Neural progenitor cell (in vitro differentiated cells): ENCODE measurements at places on chromosomes 5 and 9. TPM values are rescaled to one million over a fixed set of nuclear protein-coding genes. Genes with fewer than 3 reads are reported as not detected.

DNA sequence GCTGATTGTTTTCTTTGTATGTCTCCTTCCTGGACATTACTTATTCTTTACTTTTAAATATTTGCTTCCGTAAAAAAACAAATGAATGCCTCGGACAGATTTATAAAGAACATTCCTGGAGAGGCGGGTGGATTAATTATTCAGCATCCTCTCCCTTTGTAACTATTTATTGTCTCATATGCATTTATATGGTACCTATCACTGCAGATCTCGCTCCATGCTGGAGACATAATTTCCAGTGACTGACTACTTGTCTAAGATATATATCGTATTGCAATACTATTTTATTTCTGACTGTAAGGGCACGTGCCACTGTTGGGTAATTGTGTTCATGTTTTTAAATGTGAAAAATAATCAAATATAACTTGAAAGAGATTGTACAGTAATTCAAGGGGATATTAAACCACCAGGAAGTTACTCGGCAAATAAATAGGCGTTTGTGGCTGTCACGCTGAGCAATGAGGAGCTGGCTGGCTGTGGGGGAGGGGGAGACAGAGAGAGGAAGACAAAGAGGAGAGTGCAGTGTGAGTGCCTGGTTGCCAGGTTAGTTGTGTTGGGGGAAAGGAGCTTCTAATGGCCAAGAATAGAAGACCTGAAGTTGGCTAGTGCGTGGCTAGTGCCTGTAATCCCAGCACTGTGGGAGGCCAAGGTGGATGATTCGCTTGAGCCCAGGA is 131.8 kb upstream of the GABRP start:
- DNase-seq, result peak; percentile 30

DNA sequence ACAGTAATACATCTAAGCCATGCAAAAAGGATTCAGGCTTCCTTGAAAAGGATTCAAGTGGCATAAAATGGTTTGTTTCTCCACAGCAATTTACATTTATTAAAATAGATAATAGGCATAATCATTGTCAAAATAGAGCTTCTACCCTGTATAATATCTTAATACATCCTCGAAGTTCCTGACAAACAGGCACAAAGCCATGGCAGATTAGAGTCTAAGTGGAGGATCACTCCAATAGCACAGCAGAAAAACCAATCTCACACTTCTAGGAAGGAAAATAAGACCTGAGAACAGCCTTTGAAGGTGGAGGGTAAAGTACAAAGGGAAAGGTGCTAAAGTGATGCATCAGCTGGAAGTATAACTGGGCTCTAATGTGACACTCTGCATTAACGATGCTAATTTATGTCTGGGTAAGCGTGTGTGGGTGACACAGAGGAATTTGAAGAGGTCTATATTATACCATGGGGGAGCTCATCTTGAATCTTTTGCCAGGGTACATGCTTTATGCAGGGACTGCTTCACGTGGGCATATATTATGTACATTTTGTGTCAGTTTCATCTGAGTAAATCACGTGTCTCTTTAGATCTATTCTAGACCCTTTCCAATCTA is 28.8 kb downstream of the PPP2R2B start:
- DNase-seq, result no peak

- DNase-seq, result no peak
Observed at GRCh38 chr5:170110403-170111087, 4.8 kb downstream of the FOXI1 start.

- peak; percentile 17 for DNase-seq
Observed at GRCh38 chr5:52502460-52502999, 285.2 kb upstream of the ITGA1 start.

DNA sequence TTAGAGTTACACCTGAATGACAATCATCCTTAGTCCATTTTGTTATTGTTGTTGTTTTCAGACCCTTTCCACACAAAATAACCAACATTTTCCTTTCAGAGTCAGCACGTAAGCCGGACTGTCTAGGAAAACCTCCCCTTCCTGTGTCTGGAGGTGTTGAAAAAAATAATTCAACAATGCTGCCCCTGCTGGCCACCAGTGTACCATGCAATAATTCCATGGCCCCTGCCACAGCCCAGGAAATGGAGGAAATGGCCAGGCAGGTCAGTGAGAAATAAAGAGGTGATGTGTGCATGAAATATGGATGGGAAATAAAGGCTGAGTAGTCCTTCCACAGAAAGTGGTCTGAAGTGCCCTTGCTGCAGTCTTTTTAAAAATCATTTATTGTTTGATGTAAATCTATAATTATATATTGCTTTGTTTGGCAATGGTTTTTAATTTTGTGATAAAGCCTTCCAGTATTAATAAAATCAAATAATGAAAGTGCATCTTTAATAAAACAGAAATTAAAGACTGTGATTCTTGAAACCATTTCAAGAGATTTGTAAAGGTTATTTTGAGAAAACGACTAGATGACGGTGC is 152.8 kb upstream of the PAPPA start:
- DNase-seq, result peak; percentile 65

Gene IRGM
- 0.06 TPM in 1 of 2 replicates, not detected in the other for total RNA-seq
